Activated CD8-positive, alpha-beta memory T cell treated with anti-CD3 and anti-CD28 coated beads for 4 hours (primary cell): ENCODE measurements at places on chromosomes 13 and 19.

DNA sequence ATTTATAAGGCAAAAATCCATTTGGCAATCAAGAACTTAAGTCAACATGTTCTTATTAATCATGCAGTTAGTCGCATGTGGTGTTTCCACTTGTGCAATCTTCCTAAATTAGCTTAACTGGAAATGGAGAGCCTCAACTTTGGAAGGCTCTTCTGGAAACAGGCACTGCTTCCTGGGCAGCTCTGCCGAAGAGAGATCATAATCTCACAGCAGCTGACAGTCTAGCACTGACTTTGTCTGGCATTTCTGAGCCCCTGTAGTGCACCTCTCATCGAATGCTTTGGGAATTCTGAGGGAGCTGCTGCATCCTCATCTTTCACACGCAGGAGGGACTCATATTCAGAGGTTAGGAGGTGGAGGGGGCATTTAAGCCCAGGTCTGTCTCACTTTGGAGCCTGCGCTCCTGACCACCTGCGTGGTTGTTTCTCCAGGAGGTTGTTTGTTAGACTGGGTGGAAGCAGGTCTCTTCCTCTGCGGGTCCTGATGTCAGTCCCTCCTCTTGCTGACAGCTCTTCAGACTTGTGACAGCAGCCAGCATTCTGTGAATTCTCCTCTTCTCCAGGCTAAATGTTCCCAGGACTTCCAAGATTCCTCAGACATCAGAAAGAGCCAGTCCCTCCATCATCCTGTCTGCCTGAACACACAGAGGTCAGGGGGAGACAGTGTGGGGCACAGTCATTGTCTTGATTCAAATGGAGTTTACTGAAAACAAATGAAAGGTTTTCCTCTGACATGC, 100.4 kb upstream of the GJB6 start:
- no peak for DNase-seq

- DNase-seq, result no peak
Measured at GRCh38 chr19:31112158-31112557, 237.1 kb downstream of the TSHZ3 start.

GRCh38 chr13:32403108-32403507, 24.8 kb downstream of the N4BP2L1 start:
- DNase-seq, result no peak

DNA sequence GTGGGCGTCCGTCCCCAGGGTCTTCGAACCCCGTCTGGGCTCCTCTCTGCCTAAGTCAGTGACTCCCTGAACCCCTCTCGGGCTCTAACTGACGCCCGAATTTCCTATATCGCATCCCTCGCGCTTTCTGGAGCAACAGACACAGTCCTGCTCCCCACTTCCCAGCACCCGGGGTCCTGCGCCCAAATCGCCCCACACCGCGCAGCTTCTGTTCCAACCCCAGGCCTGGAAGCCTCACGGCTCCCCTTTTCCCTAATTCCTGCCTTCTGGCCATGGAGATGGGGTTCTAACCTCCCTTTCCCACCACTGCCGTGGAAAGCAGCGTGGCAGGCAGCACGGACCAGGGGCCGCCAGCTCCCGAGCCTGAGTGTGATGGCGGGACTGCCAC, 1.6 kb upstream of the GRTP1 start:
- DNase-seq, result no peak

- no peak for DNase-seq
Measured at GRCh38 chr13:43848001-43848649, 31.4 kb downstream of the CCDC122 start.
